ENCODE measurements at places on chromosomes 12 and 14.

DNA sequence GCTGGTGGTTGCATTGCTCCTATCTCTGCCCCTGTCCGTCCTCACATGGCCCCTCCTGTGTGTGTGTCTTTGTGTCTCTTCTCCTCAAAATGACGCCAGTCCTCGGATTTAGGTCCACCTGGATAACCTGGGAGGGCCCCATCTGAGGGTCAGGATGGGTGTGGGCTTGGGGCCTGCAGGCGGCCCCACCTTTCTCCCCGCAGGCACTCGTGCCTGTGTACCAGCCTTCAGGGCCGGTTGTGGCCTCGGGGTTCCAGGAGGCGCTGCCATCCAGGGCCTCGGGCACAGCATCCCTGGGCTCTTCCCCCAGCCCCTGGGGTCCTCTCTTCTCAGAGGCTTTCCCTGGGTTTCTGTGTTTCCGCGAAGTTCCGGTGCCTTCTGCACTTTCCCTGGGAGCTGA lies 54.7 kb downstream of the LRCOL1 start:
- H3K27ac ChIP-seq, result no peak overlapping the region
- no peak for DNase-seq
- H3K4me3 ChIP-seq, result no peak overlapping the region
- peaks cover 16% of the 10 kb centered on the region for H3K4me1 ChIP-seq

GRCh38 chr14:55454264-55455002 lies 14.0 kb upstream of the TBPL2 start:
- no peak overlapping the region for H3K4me3 ChIP-seq
- peaks cover 14% of the 10 kb centered on the region for H3K4me1 ChIP-seq

GRCh38 chr14:81519200-81520011 lies 14.2 kb downstream of the SEL1L start:
- no peaks in the 10 kb centered on the region for H3K27me3 ChIP-seq
- peak; percentile 29 for DNase-seq
- peaks cover 88% of the 10 kb centered on the region for H3K36me3 ChIP-seq
- no peak overlapping the region for H3K4me3 ChIP-seq
- H3K27ac ChIP-seq, result peak overlapping the region; percentile 59
- H3K4me1 ChIP-seq, result peaks cover 38% of the 10 kb centered on the region

DNA sequence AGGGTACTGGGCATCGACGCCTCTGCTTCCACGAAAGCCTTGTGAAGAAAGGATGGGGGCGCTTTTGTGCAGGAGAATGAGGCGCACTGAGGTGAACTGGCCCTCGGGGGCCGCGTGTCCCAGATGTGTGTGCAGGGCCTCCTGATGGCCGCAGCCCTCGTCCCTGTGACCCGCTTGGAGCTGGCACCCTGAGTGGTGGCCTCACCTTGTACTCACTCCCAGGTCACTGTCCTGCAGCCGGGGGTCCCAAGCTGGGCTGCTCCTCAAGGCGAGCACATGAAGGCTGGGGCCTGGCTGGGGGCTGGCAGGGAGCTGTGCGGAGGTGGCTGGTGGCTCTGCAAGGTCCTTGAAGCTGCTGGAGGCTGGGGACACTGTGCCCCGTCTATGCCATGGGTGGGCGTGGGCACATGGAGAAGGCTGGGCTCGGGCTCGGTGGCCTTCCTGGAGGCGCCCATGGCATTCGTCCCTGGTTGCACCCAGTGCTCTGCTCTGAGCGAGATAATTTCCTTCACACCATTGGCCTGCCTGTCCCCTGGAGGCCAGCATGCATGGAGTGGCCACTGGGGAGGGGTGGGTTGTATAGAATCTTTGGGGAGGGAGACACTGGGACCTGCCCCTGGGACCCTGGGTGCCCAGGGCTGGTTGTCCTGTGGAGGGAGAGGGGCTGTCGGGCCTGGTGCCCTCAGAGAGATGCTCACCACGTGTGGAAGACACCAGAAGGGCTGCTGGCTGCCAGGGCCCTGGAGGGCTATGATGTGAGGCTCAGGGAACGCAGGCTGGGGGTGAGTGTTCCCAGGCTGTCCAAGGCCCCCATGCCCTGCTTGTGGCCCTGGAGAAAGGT lies 79.3 kb downstream of the TMEM121 start:
- H3K27me3 ChIP-seq, result peaks cover 15% of the 10 kb centered on the region
- H3K4me3 ChIP-seq, result no peak overlapping the region
- H3K36me3 ChIP-seq, result no peaks in the 10 kb centered on the region
